GOT3 (cell line): ENCODE measurements at places on chromosomes 2 and 18.
A peak's percentile ranks its signal among the peaks of the same experiment; 100 is the strongest.

GRCh38 chr18:56100090-56100722 is 512.2 kb upstream of the TCF4 start:
- DNase-seq: no peak

DNA sequence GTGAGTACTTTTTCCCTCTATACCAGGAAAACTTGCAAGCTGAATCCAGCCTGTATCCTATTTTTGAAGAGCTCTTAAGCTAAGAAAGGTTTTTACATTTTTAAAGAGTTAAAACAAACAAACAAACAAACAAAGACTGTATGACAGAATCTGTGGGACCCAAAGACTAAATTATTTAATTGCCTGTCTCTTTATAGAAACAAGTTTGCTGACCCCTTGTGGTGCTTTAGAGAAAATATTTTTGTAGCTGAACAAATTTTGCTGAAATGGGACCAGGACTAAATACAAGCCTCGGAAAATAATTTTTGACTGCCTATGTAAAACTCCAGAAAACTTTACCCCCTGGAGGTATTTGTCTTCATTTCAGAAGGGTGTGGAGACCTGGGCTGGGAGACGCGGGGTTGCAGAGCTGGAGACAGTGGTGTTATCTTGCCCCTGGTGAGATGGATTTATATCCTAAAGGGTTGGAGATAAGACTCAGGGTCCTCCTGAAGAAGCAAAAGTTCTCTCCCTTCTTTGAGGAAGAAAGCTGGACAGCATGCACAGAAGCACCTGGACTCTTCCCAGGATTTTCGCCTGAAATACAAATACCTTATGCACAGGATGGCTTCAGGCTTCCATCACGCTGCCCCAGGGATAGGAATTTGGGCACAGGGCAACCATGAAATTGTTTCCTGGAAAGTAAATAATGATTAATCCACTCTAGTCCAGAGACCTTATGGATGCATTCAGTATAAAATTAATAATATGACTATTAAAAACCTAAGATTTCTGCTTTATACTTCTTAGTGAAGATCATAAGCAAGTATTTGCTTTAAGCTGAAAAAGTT is 54.3 kb downstream of the TMX3 start:
- DNase-seq: no peak

GRCh38 chr2:11955884-11956291 is 209.5 kb downstream of the LPIN1 start:
- no peak for DNase-seq

GRCh38 chr2:126614524-126615227 is 41.3 kb upstream of the GYPC start:
- no peak for DNase-seq

GRCh38 chr2:190050001-190050400 is 12.5 kb downstream of the MSTN start:
- DNase-seq: no peak

- DNase-seq: no peak
Observed at GRCh38 chr2:173239644-173240043, 115.0 kb upstream of the CDCA7 start.

DNA sequence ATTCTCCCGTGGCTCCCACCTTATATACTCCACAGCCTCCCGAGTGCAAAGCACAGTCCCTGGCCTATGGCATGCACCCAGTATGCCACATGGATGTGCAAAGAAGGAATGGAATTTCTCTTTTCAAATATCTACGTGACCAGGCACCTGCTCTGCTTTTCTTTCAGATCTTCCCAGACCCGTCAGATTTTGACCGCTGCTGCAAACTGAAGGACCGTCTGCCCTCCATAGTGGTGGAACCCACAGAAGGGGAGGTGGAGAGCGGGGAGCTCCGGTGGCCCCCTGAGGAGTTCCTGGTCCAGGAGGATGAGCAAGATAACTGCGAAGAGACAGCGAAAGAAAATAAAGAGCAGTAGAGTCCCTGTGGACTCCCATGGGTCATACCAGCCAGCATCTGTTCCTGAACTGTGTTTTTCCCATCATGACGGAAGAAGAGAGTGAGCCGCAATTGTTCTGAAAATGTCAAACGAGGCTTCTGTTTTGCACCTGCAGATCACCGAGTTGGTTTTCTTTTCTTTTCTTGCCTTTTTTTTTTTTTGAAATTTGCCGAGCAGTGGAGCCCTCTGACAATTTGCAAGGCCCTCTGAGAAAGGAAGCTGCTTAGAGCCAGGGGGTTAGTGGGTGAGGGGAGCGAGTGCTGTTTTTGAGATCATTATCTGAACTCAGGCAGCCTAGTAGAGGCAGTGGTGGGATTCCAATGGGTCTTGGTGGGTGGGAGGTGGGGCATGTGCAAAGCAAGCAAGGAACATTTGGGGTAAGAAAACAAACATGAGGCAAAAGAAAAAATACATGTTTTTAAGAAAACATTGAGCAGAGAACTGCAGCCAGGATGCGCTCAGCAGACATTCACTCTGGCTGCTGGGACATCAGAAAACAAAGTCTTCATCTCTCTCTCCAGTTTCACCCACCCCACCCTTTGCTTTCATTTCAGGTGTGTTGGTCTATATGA is 26.2 kb downstream of the LBH start:
- DNase-seq: no peak

DNA sequence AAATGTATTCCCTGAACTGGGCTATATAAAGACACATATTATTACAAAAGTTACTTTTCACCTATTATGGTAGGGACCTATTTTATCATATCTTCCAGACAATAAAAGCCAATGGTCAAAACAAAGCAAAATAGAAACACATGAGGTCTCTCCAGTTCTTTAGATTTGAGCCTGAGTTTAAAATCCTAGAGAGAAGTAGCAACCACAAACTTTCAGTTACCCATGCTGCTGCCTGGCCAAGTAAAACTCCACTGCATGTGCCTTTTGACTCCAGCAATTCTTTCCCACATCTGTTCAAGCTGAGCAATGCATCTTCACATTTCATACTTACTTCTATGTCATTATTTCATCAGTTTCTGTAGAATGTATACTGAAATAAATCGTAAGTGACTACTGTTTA is 405.3 kb downstream of the STK39 start:
- DNase-seq: no peak

DNA sequence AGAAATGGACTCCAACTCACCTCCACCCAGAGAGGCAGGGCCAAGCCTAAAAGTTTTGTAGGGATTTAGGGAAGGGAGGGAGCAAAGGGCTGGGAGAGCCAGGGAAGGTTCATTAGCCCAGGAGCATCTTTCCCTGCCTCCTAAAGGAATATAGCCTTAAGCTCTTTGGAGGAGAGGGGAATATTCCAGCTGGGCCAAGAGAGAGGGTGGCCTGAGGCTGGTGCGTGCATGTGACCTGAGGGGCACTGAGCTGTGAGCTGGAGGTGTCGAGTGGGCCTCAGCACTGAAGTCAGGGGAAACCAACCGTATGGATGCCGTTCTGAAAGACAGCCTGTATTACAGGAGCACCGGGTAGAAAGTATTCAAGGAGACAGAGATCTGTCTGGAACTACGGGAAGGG is 112.6 kb downstream of the KLHL29 start:
- no peak for DNase-seq

- no peak for DNase-seq
Observed at GRCh38 chr2:117953231-117953630, 60.6 kb downstream of the CCDC93 start.

DNA sequence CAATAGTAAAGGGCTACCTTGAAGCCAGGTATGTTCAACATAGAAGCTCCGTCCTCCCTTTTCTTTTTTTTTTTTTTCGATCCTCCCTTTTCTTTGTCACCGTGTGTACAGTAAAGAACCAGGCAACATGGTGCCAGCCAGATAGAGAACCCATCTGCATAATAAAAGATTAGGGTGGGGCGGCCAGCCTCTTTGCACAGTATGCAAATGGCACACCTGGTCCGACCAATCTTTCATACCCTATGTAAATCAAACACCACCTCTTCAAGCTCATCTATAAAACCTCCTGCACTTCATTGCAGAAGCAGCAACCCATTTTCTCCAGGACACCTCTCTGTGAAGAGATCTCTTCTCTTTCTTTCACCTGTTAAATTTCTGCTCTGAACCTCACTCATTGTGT is 7.3 kb upstream of the WDR33 start:
- DNase-seq: no peak

DNA sequence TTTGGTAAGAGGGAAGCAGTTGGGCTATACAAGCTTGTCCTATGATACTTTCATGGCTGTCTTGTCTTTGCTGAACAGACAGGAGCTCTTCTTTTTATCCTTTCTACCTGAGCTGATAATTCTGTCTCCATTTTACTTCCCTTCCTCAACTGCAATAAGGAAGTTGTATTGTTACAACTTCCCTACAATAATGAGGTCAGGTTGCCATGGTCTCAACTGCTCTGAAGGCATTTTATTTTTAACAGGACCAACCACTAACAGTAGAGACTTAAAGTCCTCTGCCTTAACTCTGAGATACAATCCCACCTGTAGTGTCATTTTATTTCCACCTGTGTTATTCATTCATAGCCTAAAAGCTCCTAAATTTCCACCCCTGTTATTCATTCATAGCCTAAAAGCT is 118.6 kb upstream of the PGAP1 start:
- DNase-seq: no peak

- peak; percentile 31 for DNase-seq
Observed at GRCh38 chr2:46967990-46968647, 52.5 kb upstream of the MCFD2 start.

DNA sequence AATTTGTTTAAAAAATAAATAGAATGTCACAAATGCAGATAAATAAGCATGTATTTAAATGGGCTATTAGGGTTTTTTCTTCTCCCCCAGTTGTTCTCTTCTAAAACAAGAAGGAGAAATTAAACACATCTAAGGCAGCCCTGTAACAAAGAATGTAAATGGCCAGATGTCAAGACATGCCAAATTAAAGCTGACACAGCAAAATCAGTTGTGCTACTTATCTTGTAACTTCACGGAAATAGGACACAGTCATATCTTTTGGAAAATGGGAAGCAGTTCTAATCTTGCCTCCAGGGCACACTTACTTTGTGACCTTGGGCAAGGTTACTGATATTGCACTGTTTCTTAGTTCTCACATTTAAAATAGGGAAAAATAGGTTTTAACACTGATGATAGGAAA is 200.1 kb upstream of the NRXN1 start:
- no peak for DNase-seq

DNA sequence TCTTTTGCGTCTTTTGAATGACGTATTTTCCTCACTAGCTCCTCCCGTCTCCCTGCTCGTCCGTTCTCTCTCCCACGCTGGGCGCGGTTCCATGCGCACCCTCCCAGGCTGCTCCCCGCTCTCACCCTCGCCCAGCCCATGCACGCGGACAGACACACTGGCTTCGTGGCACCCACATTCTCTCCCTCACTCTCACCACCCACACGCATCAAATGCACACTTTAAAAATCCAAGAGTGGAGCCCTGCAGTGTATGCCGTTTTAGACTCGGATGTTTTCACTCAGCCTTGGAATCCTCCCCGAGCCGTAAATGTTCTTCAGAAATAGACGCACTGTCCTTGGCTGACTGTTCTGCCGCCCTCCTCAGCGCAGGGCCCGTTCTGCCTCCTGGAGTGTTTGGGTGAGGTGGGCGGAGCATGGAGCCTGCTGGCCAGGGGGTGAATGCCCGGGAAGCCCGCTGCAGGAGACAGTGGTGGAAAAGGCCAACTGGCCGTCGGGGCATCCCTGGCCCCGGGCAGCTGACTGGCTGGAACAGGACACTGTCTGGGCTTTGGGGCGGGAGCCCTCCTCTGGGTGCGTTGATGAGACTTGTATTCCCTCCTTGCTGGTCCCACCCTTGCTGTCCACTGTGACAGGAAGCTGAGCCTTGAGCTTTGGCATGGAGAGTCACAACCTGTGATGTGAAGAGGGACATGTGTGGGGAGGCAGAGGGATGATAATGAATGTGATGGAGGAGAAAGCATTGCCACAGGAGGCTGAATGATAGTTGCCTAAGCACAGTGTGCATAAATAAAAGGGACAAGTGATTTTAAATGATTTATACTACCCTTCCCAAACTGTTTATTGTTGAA is 35.4 kb upstream of the LYPD6B start:
- no peak for DNase-seq

- no peak for DNase-seq
Observed at GRCh38 chr18:27921904-27922751, 254.8 kb downstream of the CDH2 start.

GRCh38 chr2:213162516-213163118 is 11.2 kb upstream of the IKZF2 start:
- DNase-seq: no peak

GRCh38 chr2:146547236-146547635 is 1297.6 kb upstream of the ACVR2A start:
- DNase-seq: no peak

DNA sequence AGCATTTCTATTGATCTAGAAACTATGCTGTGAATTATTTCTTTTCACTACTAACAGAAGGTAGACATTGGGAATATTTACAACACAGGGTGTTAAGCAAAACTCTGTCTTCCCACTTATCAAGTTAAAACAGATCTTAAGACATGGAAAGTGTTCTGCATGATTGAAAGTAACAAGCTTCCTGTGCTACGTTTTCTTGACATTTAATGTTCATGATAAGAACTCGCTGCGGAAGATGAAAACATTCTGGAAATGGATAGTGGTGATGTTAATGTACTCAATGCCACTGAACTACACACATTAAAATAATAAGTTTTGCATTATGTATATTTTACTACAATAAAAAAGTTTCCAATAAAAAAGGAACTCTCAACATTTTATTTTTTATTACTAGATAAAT is 74.4 kb upstream of the SCN7A start:
- DNase-seq: no peak

GRCh38 chr18:13218997-13219396 is 437 bp downstream of the LDLRAD4 start:
- no peak for DNase-seq

- DNase-seq: no peak
Observed at GRCh38 chr2:151161821-151162551, 99.7 kb downstream of the RBM43 start.

DNA sequence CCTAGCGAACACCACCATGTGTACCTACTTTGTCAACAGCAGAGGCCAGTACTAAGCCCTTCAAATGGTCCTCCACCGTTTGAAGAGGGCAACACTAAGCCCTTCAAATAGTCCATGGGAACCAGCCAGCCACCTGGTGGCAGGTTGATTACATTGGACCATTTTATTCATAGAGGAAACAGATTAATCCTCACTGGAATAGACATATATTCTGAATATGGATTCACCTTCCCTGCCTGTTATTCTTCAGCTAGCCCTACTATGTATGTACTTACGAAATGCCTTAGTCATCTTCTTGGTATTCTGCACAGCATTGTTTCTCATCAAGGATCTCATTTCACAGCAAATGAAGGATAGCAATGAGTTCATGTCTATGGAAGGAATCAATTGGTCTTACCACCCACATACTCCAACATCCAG is 10.0 kb upstream of the ZNF396 start:
- no peak for DNase-seq

- no peak for DNase-seq
Observed at GRCh38 chr2:39851251-39851650, 72.2 kb upstream of the THUMPD2 start.

- no peak for DNase-seq
Observed at GRCh38 chr2:212929971-212930370, 221.4 kb downstream of the IKZF2 start.

DNA sequence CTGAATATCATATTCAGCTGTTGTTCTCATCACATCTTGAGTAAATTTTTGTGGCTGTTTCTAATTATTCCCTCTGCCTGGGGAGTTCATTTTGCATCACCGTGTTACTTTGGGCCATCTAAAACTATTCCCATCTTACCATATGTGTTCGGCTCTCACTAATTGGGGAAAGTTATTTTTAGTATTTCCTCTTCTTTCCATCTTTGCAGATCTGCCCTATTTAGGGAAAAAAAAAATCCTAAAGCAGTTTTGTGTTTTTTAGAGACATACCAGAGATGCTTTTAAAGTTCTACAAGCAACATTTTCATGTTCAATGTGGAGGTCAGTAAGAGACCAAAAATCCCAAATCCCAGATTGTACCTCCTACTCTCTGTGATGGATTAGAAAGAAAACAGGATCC is 111.3 kb upstream of the NDUFV2 start:
- no peak for DNase-seq
